Stimulated activated naive B cell treated with anti-CD40 and anti-IgM and Interleukin-4, amounts not matched to agents 10 μg/mL and 1 μg/mL and 100 μg/mL, for 72 hours (primary cell): ENCODE measurements at places on chromosomes 7 and 10.
A peak's percentile ranks its signal among the peaks of the same experiment; 100 is the strongest.

GRCh38 chr7:129536323-129536722 is 34.0 kb downstream of the SMKR1 start:
- DNase-seq = no peak

- no peak for DNase-seq
Measured at GRCh38 chr10:59907537-59907917, 1.2 kb upstream of the CCDC6 start.

GRCh38 chr10:15106352-15107013 is 9.3 kb downstream of the RPP38 start:
- peak; percentile 40 for DNase-seq

DNA sequence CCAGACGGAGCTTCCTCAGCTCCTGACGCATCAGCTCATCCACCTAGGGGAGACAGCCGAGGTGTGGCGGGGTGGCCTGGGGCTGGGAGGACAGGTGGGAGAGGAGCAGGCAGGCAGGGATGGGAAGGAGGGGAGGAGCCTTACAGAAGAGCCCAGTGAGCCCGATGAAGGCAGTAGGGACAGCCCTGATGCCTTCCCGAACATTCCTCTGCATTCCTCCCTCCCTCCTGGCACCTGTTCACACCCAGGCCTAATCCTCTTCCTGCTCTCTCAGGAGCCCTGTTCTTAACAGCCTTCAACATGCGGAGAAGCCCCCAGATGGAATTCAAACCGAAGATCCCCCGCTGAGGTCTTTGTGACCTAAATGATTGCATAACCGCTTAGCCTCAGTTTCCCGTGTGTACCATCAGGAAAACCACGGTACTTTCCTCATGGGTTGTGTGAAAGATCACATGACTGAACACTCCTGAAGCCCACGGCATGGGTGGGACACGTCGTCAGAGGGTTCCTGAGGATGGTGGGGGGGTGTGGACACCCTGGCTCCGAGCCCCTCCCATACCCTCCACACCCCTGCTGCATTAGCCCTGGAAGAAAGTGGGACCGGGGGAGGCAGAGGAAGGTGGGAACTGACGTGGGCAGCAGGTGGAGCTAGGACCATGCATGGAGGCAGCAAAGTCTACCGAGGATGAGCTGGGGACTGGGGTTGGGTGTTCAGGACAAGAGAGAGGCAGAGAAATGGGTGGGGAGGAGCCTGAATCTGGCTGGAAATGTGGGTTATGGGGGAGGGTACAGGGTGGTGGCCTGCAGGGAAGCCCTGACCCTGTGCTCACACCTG is 8.8 kb upstream of the ASB10 start:
- DNase-seq = no peak

GRCh38 chr10:87761892-87762291 is 56.1 kb downstream of the ATAD1 start:
- DNase-seq = no peak

- no peak for DNase-seq
Measured at GRCh38 chr10:48813291-48813690, 126.3 kb downstream of the LRRC18 start.

GRCh38 chr7:83388436-83388835 is 225.8 kb upstream of the PCLO start:
- no peak for DNase-seq

GRCh38 chr7:48741545-48741944 is 182.8 kb upstream of the CDC14C start:
- no peak for DNase-seq

DNA sequence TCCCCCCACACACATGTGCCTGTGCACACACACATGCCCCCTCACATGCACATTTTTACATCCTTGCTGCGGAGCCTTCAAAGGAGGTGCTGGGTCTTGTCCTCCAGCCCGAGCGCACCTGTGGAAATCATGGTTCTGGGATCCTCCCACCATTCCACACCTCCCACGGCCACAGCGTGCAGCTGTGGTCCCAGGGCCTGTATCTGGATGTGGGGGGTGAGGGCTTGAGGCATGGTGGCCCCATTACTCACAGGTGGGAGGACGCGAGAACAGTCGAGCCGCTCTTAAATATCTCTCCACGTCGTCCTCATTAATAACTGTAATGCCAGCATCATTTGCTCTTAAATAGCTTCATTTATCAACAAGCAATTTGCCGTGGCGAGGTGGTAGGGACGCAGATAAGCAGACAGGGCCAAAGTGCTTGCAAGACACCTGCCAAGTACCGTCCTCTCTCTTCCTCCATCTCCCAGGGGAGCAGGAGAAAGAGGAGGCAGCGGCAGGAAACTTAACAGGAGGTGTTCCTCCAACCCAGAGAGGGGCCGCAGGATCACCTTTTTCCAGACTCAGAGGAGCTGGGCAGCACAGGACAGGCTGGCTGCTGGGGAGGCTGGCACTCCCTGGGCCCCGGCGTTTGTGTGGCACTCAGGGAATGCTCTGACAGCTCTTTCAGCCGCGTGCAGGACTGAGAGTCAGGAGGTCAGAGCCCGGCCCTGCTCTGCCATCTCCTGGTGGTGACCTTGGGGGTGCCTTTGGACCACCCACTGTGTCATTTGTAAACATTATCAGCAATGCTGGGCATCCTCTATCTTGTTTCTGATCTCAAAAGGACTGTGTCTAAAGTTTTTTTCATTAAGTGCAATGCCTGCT is 87.4 kb downstream of the CDH23 start:
- DNase-seq = no peak

- DNase-seq = no peak
Measured at GRCh38 chr10:44671319-44671718, 239.8 kb upstream of the TMEM72 start.

- DNase-seq = no peak
Measured at GRCh38 chr10:131898061-131898460, 2.7 kb upstream of the PPP2R2D start.

- no peak for DNase-seq
Measured at GRCh38 chr7:121305109-121305508, 23.7 kb upstream of the WNT16 start.

- no peak for DNase-seq
Measured at GRCh38 chr10:77333610-77334340, 303.8 kb downstream of the KCNMA1 start.

- peak; percentile 31 for DNase-seq
Measured at GRCh38 chr7:116525298-116525912, 569 bp downstream of the CAV1 start.

DNA sequence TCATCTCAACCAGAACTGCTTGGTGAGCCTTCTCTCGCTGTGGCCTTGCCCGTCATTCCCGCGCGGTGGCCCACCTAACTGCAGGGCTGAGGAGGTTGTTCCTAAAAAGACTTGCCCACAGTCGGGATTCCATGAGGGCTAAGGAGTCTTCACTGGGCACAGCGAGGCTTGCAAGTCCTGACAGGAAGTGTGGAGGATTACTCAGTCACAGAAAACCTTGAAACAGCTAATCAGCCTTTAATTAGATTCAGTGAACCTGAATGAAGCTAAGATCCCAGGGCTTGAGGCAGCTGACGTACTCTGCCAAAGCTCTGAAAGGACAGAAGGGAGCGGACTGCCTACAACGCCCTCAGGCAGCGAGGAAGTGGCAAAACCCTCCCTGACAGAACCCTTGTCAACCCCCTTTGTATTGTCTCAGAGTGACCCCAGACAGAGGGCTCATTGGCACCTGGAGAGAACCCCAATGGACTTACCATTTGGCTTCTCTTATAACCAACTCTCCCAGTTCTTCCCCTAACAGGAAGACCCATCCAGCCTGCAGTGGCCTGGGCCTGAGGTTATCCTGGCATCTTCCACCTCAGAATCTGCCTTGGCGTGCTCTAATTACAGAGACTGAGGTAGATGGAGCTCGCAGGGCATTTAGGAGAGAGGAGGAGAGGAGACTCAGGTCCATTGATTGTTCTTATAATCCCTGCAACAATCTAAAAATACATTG is 2.5 kb upstream of the LAMB4 start:
- no peak for DNase-seq

- DNase-seq = no peak
Measured at GRCh38 chr7:12802070-12802469, 114.6 kb downstream of the ARL4A start.

- DNase-seq = no peak
Measured at GRCh38 chr10:63375859-63376258, 89.9 kb downstream of the JMJD1C start.

DNA sequence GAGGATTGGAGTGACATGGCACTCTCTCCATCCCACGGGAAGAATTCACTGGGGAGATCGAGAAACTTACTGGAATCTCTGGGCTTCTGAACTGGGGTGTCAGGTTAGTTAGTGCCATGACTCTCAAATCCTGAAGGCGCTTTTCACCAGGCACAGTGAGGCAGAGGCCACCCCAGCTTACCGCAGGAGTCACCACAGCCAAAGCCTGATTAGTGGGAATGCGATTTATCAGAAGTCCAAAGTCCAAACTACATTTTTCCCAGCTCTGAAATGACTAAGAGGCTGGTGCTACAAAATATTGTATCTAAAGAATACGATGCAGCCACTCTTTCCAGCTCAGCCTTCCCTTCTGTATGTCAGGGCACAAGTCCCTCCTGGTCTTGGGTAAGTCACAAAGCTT is 334.8 kb upstream of the SHH start:
- DNase-seq = no peak
